Adrenal gland (tissue), 19 donors: ENCODE measurements at places on chromosomes 4 and X. TPM values are rescaled to one million over a fixed set of nuclear protein-coding genes. Genes with fewer than 3 reads are reported as not detected.

DNA sequence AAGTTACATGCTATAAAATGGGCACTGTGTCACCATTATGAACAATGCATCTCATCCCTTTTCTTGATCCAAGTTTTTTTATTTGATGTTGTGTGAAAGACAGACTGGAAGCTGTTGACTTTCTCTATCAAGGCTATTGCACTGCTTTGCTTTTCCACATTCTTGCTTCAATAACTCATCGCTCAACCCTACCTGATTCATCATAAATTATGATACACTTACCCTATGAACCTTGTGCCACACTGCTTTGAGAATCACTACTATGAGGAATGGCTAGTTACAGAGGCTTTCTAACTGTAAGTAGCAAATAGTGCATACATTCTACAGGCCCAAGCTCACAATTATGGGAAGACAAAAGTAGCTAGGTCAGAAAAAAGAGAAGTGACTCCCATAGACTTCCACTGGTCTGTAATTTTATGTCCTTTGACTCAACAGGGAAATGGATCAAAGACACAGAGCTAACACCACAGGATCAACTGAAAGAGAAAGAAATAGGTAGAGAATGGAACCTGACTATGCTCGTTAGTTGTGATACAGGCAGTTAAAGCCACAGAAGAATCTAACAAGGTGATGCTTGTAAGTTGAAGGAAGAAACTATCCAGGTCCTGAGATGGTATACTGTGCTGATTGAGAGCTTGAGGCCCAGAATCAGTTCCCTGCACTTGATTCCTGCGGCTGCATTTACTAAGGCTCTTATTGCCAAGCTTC lies 163.5 kb downstream of the PPP3CA start:
- no peak for DNase-seq

DNA sequence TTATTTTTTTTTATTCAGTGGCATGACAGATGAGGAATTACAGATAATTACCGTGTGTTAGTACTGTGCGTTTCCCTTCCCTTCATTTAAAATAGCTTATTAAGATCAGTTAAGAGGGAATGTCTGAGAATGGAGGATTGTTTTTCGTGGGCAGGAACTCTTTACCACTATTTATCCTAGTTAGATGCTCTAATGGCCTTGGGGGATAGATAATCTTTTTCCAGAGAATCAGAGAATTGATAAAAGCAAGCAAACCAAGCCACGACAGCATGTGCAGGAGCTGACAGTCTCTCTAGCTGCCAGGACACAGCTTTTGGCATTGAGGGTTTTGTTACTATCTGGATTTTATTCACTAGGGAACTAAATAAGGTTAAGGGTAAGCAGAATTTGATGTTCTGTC lies 128.7 kb downstream of the DCLK2 start:
- no peak for DNase-seq

- DNase-seq = no peak
Observed at GRCh38 chrX:129039176-129039575, 484.1 kb downstream of the SMARCA1 start.

DNA sequence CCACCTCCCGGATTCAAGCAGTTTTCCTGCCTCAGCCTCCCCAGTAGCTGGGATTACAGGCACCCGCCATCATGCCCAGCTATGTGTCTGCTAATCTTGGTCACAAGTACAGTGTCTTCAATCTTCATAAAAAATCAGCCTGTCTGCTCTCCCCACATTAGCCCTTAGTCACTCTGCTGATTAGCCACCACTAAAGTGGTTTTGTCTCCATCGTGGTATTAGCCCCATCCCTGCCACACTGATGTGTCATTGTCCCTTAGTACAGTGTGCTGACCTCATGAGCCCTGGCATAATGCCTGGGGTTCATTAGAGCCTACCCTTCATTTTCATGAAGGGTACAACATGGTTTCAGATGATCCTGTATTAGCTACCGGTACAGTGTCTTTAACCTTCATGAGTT lies 49.9 kb downstream of the ZNF157 start:
- no peak for DNase-seq

DNA sequence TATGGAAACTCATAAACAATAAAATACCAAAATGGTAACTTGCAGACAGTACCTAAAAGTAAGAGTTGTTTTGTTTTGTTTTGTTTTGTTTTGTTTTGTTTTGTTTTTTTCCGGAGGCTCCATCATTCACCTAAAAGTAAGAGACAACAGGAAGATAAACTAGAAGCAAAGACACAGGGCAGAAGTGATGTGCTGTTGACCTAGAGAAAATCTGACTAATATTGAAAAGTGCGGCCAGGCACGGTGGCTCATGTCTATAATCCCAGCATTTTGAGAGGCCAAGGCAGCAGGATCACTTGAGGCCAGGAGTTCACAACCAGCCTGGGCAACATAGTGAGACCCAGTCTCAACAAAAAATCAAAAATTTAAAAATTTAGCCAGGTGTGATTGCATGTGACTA lies 5.6 kb upstream of the CENPC start:
- no peak for DNase-seq

- DNase-seq = no peak
Observed at GRCh38 chr4:85964298-85964697, 395.6 kb downstream of the MAPK10 start.

GRCh38 chr4:139704915-139705485 lies 39.4 kb downstream of the MGST2 start:
- no peak for DNase-seq

DNA sequence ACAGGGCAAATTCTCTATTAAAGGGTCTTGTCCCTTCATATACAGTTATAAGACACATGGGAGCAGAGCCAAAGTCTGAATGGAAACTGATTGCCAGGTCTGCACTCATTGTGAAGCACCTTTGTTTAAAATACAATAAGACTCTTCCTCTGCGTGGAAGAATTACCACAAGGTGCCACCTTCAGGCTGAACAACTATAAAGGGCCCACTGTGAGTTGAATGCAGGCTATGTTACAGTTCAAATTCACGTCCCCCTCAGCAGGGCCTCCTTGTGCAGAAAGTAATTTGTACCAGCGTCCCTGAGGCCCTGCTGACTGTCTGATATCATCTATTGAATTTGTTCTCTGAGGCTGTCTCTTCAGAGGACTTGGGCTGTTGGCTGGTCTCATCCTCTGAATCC lies 225.8 kb upstream of the TEX13C start:
- no peak for DNase-seq

DNA sequence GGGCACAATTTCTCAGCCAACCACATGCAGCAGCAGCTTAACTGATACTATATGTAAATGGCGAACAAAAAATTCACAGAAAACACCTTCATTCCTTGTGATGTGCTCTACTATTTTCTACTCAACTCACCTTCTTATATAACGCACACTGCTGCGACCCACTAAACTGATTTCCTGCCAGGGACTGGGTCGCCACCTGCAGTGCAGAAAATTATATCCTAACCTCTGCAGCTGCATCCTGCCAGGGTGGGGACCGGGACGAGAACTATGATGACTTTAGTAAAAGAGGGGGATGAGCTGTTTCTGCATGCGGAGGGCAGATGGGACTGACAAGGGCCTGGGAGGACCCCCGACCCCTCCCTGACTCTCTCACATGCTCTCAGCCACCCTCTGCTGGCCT lies 27.4 kb downstream of the ABLIM2 start:
- DNase-seq = no peak

DNA sequence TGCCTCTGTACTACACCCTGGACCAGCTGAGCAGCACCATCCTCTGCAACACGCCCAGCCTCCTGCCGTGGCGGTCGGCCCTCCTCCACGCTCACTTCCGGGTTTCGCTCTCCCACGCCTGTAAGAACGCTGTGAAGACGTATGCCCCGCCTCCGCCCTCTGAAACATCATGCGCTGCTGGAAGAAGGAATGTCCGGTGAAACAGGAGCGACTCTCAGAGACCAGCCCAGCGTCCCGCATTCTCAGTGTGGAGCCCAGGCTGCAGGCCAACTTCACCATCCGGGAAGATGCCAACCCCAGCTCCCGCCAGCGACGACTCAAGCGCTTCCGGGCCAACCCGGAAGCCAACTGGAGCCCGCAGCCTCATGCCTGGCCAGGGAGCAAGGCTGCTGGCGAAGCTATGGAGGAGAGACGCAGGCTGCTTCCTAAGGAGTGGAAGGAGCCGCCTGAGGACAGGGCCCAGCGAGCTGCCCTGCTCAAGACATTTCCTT lies 186.1 kb upstream of the SLITRK2 start:
- DNase-seq = no peak

GRCh38 chr4:13866881-13867280 lies 239.4 kb upstream of the BOD1L1 start:
- DNase-seq = no peak

DNA sequence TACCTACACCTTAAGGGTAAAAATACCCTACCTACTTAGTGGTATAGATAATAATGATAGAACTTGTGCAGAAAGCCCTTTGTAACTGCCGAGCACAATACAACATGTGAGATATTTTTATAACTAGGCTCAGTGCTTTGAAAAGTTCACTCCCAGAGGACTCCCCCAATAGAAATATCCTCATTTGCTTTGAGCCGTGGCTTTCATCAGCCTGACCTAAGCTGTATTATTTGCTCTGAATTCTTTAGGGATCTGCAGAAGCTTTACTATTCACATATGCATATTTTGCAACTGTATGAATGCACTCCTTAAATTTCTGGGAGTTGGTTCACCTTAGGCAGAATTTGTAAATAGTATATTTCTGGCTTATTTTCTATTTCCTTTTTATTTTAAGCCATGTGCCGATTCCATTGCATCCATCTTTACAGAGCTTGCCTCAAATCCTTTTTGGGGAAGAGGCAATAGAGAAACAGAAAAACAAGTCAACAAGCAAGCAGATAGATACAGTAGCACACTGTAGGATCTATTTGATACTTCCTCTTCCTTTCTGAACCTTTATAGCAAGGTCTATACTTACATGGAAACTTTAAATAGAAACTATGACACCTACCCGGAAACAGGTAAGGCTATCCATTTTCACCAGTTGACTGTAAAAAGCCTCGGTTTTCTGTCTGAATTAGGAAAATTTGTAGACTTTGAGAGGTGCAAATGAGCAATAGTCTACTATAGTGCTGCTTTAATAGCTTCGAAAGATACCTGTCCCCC lies 242.5 kb upstream of the VCX3A start:
- no peak for DNase-seq

- no peak for DNase-seq
Observed at GRCh38 chrX:11504234-11504633, 161.5 kb downstream of the ARHGAP6 start.

- no peak for DNase-seq
Observed at GRCh38 chr4:11866391-11866790, 437.7 kb upstream of the HS3ST1 start.

DNA sequence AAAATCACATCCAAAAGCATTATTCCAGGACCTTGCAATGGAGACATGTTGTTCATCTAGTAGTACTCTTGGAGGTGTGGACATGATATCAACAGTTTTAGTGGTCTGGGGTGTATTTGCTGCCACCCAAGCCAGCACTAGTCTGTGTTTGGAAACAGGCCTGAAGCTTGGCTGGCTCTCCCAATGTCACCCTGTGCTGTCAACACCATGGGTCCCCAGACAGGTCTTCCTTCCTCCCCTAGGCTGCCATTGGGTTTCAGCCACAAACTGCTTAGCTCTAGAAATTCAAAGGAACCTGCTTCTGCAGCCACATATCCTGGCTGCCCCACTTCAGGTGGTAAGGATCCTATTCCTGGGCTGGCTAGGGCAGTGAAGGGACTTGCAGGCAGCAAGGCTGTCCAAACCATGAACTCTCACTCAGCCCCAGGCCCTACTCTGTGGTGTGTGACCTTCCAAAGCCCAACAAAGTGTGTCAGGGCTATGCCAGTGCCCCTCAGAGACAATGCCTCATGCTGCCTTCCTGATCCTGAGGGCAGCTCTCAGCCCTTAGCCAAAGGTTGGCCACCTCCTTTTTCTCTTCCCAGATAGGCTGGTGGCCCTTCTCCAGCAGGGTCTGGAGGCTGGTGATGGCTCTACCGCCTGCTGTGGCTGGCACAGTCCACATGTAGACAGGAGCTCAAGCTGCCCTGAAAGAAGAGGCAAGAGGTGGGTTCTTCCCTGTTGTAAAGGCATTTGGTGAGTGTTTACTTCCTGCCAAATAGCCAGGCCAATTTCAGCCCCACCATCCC lies 18.3 kb downstream of the AMER1 start:
- DNase-seq = no peak

GRCh38 chr4:57498251-57498650 lies 388.1 kb upstream of the IGFBP7 start:
- DNase-seq = no peak

DNA sequence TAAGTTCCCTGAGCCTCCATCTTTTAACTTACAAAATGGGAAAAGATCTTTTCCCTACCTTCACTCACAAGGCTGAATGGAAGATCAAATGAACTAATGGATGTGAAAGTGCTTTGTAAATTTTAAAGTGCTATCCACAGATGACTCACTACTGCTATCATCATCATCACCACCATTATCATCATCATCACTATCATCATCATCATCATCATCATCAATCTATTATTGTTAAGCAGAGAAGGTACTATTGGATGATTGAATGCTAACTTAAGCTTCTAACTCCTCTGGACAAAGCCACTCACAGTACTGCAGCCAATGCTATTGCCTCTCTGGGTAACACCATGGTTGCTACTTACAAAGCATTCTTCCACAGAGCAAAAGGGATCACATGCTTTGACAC lies 1.9 kb downstream of the FRMD7 start:
- no peak for DNase-seq

DNA sequence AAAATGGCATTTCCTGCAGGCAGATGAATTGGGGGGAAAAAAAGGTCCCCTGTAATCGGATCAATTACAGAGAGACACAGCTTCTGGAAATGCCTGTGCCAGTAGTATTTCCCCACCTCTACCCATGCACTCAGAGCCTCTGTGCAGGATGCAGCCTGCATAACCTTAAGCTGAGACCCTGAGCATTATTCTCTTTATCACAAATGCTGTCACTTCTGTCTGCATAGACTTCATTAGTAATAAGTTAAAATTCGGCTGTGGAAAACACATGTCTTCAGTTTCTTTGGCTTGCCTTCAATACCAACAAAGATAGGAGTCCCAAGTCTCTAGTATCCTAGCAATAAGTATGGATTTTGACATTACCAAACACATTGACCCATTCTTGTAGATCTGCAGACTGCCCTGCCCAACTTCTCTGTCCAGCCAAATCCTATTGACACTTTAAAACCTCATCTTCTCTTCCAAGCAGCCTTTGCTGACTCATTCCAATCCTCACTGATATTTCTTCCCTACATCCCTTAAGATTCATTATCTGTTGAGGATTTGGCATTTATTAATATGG lies 70.8 kb downstream of the LUZP4 start:
- DNase-seq = no peak

- DNase-seq = no peak
Observed at GRCh38 chr4:146112389-146112788, 63.1 kb upstream of the LSM6 start.

GRCh38 chr4:72280252-72280651 lies 248.5 kb downstream of the NPFFR2 start:
- no peak for DNase-seq

- no peak for DNase-seq
Observed at GRCh38 chr4:97279391-97279790, 863.9 kb downstream of the STPG2 start.

The NUP62CL gene
- 3.8 TPM for polyA plus RNA-seq

The VCX2 gene
- not detected for polyA plus RNA-seq

The GPC4 gene
- 3.2 TPM for polyA plus RNA-seq

The INPP4B gene
- 2.4 TPM for polyA plus RNA-seq

The PARM1 gene
- polyA plus RNA-seq = 11.3 TPM

The CSAG3 gene
- not detected for polyA plus RNA-seq

The PHF8 gene
- 6.1 TPM for polyA plus RNA-seq

The FRAS1 gene
- polyA plus RNA-seq = 0.20 TPM

The SRPK3 gene
- 20.5 TPM for polyA plus RNA-seq

The MAGEA10 gene
- not detected for polyA plus RNA-seq

The TCEAL4 gene
- polyA plus RNA-seq = 620 TPM
